SK-N-SH (cell line): ENCODE measurements at places on chromosomes 1 and 21. TPM values are rescaled to one million over a fixed set of nuclear protein-coding genes. Genes with fewer than 3 reads are reported as not detected.

DNA sequence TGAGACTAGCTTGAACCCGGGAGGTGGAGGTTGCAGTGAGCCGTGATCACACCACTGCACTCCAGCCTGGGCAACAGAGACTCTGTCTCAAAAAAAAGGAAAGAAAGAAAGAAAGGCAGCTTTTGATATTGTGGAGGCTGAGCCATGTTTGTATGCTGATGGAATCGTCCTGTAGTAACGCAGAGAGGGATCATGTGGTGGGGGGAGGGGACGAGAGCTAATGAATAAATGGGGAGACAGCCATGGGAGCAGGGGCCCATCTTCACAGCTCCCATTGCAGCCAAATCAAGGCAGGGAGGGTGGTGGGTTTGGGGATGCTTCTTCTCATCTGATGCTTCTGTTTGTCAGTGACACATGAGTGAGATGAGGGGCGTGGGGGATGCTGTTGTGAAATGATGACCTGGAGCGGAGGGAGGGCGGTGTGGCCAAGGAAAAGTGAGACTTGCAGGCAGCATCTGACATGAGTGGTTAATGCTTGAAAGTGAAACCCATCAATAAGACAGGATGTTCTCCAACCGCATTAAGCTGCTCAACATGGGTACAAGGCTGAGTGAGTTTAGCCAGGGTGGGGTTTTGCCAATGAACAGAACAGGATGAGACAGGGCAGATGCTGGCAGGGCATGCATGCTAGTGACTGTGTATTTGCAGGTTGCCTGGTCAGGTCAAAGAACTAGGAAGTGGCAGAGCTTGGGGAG, 16.7 kb downstream of the SPATA21 start:
- DNase-seq: no peak

DNA sequence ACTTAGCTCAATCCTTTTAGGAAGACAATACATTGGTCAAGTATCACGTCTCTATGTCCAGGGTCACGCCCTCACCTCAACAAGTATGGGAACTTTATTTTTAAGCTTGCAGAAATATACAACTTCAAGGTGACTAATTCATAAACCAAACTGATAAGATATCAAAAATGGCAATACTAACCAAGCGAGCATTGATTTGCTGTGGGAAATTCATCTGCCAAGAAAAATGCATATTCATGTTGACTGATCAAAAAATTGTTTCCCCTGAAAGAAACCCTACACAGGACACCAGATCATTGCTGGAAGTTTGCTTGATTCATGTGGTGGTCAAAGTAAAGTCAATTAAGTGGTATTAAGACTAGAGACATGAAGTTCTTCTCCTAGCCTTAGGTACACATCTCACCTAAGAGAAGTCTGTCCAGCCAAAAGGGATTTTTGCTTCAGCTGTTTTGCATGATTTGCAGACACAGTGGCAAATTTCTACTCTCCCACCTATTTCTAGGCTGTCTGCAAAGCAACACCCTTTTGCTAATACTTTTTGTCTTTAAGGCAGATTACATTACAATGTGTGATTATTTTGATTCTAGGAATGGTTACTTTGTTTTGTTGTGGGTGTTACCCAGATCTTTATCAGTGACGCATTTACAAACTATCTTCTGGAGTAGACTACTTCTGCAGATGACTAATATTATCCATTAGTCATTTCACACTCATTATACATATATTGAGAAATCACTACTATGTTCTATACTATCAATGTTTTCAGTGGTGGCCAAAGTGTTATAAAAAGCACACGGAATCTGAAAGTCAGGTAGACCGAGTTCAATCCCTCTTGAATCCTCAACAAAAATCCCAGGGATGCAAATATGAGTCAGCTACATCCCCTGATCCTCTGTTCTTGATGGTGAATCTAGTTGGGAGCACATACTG, 12.4 kb downstream of the SAMSN1 start:
- DNase-seq: no peak

- DNase-seq: no peak
Measured at GRCh38 chr1:2383576-2383975, 7.8 kb downstream of the MORN1 start.

- no peak for DNase-seq
Measured at GRCh38 chr1:221809091-221810029, 67.5 kb upstream of the DUSP10 start.

GRCh38 chr1:16028237-16029002, 6.6 kb downstream of the CLCNKA start:
- DNase-seq: no peak

DNA sequence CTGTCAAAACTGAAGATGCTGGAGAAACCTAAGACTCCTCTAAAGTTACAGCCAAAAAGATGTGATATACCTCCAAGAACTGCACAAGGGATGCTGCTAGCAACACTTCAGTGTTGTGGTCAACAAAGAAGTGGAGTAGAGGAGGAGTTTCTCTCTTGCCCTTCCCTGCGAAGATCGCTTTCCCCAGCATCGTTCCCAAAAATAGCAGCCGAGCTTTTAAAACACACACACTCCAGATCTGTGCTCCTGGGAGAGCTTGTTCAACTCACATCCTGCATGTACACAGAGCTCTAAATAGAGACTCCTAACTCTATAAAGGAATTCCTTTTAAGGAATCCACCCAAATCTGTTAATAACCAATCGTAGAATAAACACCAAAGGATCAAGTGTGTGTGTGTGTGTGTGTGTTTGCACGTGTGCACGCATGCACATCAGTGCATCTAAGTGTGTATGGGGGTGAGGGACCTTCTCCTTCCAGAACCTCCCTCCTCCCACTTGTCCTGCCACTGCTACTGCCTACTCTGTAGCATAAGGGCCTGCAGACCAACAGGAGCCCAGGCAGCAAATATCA, 58.5 kb downstream of the PSMG1 start:
- DNase-seq: no peak

- no peak for DNase-seq
Measured at GRCh38 chr1:210490781-210491180, 162.1 kb downstream of the HHAT start.

DNA sequence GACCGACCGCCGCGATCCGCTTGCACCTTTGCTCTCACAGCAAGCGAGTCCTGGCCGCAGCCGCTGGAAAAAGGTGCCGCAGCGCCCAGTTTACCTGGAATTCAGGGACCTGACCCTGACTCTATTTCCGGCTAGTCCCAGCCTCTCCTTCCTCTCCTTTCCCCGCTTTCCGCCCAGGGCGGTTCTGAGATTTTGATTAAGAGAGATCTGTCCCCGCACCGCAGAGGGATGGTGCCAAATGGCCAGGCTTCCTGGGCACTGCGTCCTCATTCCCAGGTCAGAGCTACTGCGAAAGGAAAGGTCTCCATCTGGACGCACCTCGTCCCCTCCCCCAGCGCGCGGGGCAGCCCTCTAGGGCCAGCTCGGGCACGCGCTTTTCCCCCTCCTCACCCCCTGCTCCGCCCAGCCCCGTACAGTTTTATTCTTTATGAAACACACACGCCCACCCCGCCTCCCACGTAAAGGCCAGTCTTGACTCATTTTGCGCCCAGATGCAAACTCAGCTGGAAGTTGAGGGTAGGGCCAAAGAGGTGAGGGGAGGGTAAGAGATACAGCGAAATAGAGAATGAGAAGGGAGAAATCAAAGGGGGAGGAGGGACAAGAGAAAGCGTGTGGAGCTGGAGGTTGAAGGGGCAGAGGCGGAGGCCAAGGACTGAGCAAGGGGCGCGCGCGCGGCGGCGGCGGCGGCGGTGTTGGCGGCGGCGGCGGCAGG, 411.8 kb upstream of the ESRRG start:
- peak; percentile 77 for DNase-seq

GRCh38 chr1:58580186-58580585, 3.1 kb upstream of the TACSTD2 start:
- DNase-seq: no peak

- no peak for DNase-seq
Measured at GRCh38 chr21:37208741-37209225, 58.4 kb downstream of the VPS26C start.

GRCh38 chr1:17067465-17068240, 13.8 kb upstream of the SDHB start:
- no peak for DNase-seq

- DNase-seq: no peak
Measured at GRCh38 chr1:38942664-38943428, 1.2 kb upstream of the RHBDL2 start.

DNA sequence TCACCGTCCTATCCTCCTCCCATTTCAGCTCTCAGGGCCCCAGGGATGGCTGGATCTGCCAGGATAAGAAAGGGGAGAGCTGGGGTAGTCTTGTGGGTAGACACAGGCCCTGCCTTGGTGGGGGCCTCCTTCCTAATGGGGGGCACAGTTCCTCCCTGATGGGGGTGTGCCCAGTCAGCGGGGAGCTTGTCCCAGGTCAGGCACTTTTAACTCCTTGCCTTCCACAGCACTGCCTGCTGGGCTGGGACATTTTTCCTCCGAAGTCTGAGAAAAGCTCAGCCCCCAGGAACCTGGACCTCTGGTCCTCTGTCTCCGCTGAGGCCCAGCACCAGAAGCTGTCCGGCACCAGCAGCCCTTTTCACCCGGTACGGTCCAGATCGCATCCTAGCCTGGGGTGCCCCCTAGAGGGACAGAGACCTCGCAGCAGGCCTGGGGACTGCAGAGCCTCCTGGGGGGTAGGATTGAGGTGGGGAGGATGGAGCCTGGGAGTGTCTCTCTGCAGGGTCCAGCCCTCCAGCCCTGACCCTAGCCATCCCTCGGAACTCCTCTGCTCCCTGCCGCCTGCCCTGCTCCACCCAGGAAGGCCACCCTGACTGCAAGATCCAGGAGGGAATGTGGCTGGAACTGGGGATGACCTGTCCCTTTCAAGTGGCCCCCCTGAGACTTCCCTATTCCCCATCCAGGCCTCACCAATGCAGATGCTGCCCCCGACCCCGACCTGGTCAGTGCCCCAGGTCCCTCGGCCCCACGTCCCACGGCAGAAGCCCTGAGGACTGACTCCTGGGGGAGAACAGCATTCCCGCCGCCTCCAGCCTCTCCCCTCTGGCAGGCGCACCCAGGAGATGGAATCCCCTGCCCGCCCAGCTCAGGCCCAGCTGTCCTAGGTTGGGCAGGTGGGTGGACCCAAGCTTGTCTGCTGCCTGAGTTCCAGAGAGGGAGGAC, 12.0 kb downstream of the MIIP start:
- DNase-seq: peak; percentile 80

GRCh38 chr1:104072915-104073371, 323.2 kb downstream of the AMY1C start:
- DNase-seq: no peak

GRCh38 chr1:8660411-8660828, 157.0 kb downstream of the RERE start:
- DNase-seq: peak; percentile 17

Gene FASLG
- not detected in 2 replicates for polyA plus RNA-seq

Gene CASQ2
- not detected in 2 replicates for polyA plus RNA-seq

Gene UQCRH
- 971 and 1,411 TPM in 2 replicates for polyA plus RNA-seq

Gene CYP4A11
- polyA plus RNA-seq: not detected in 2 replicates

Gene C1orf53
- 22.9 and 24.9 TPM in 2 replicates for polyA plus RNA-seq

Gene LORICRIN
- polyA plus RNA-seq: not detected in 2 replicates
